ENCODE measurements at places on chromosomes 16 and 17. TPM values are rescaled to one million over a fixed set of nuclear protein-coding genes. Genes with fewer than 3 reads are reported as not detected.
A peak's percentile ranks its signal among the peaks of the same experiment; 100 is the strongest.

GRCh38 chr17:45958994-45959665, 39.9 kb upstream of the STH start:
- no peak for DNase-seq

- no peak for DNase-seq
These were observed 687 bp upstream of the NARF start for GRCh38 chr17:82457929-82458178.

DNA sequence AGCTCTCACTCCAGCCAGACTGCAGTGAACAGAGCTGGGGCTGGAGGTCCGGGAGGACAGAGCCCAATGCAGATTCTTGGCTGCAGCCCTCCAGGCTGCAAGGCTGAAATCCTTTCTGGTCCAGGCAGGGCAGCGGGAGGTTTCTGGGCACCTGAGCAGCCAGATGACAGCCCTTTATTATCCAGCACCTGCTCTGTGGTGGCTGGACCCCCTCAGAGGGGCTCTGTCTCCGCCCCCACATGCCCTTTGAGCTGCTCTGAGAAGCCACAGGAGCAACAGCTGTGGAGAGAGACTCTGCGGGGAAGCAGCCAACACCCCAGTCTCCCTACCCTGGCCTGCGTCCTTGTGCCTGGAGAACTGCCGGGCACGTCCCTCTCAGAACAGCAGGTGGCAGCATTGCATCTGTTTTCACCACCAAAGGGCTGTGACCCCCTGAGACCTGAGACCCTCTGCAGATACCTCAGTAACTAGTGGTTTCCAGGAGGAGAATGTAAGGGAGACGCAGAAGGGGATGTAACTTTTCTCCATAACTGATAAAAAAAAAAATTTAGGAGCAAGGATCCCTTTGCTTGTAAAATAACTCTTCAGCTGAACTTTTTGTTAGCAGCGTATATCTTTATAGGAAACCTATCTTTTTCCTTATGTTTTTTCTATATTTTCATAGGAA, 3.7 kb upstream of the CNP start:
- DNase-seq: peak; percentile 91

Gene RPA1
- total RNA-seq: 205 TPM

Gene OTOP3
- not detected for total RNA-seq

Gene CSH1
- total RNA-seq: not detected

DNA sequence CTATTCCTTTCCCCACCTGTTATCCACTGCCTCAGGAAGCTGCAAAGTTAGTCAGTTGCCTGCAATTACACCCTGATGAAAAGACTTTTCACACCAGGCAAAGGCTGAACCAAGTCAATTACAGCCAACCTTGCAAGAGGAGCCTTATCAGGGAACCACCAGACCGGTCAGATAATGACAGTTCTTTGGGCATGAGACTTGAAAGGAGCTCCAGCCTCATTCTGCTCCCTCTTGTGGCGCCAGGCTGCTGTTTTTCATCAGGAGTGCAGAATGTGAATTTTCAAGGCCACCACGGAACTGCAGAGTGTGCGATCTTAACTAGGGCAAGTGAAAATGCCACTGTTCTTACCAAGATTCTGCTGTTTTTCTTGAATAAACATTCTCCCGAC, 22.5 kb downstream of the DNAI2 start:
- peak; percentile 60 for DNase-seq

GRCh38 chr17:29124925-29125273, 55.3 kb downstream of the MYO18A start:
- no peak for DNase-seq

DNA sequence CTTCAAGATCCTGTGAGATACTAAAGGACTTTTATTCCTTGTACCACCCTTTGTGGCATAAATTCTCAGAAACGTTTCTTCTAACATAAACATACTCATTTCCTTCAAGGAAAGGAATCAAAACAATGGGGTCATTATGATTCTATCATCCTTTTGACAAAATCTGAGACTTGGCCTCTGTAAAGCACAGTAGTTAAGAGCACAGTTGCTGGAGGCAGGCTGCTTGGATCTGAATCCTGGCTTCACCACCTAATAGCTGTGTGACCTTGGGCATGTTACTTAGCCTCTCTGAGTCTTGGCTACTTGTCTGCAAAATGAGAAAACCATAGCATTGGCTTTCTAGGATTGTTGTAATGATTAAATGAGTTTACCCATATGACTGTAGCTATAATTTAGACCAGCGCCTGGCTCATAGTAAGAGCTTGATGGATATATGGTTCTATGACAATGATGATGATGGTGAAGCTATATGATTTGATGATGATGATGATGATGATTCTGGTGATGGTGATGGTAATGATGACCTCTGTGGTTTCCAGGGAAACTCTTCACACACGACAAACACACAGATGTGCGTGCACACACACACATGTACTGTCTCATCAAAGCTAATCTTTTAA, 6.1 kb upstream of the KRT31 start:
- no peak for DNase-seq

DNA sequence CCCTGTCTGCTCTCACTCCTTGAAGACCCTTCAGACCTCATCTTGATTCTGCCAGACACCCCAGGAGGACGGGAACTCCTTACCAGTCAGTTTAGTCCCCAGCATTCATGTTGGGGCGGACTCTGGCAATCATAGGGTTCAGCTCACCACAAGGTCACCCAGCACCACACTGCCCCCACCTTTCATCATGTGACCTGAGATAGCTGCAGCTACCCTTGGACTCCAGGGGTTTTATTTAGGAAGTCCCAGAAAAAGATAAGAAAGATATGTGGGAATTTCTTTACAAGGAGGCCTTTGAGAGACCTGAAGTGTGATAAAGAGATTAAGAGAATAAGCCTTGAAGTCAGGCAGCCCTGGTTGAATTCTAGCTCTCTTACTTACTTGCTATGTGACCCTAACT, 59.8 kb upstream of the NLK start:
- no peak for DNase-seq

- DNase-seq: no peak
These were observed 19.4 kb downstream of the ERN1 start for GRCh38 chr17:64110379-64111152.

Gene KCNJ16
- total RNA-seq: 0.12 TPM

Gene SPECC1
- 71.0 TPM for total RNA-seq

DNA sequence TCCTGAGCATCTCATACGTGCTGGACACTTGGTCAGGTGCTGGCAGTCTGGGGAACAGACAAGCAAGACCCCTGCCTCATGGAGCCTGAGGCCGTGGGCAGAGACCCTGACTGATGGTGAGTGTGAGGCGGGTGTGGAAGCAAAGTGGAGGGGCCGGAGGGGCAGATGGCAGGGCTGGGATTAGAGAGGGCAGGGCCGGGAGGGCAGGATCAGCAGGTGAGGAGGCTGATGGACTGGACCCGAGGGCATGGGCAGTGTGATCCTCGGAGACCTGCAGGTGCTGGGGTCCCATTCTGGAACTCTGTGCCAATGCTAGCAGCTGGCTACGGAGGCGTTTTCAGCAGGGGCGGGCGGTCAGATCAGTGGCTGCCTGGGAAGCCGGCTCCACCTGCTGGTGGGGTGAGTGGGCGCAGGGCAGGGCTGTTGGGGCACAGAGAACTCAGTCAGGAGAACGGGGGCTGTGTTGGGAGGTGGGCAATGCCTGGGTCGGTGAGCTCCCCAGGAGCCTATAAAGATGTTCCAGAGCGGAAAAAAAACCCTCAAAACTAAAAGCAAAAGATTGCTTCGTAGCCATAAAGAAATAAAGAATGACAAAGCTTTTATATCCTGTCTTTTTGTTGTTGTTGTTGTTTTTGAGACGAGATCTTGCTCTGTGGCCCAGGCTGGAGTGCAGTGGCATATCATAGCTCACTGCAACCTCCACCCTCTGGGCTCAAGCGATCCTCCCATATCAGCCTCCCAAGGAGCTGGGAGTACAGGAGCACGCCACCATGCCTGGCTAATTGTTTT, 8.9 kb upstream of the C16orf74 start:
- no peak for DNase-seq

Gene SNN
- total RNA-seq: 89.4 TPM

DNA sequence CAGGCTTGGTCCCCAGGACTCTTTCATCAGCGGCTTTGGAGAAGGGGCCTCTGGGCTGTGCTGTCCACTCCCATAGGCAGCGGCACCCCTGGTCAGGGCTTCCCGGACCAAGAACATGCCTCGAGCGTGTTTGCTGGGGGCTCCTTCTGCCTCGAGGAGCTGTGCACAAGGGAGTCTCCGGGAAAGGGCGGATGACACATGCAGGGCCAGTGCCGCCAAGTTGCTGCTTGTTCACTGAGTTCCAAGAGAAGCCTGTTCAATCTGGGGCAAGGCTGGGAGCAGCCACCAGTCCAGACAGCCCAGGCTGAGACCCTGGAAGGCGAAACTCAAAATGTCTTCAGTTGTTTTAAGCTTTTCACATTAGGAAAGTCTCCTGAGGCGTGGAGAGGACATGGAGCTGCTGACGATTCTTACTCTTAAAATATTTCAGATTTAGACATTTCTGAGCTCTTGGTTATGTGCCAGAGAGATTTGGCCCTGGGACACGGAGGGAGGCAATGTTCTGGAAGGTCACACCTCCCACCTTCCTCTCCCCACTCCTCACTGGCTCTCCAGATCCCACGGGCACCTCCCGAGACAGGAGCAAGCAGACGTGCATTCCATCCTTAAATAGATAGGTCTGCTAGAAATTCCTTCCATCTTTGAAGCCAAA, 84.5 kb upstream of the ZNF469 start:
- no peak for DNase-seq

DNA sequence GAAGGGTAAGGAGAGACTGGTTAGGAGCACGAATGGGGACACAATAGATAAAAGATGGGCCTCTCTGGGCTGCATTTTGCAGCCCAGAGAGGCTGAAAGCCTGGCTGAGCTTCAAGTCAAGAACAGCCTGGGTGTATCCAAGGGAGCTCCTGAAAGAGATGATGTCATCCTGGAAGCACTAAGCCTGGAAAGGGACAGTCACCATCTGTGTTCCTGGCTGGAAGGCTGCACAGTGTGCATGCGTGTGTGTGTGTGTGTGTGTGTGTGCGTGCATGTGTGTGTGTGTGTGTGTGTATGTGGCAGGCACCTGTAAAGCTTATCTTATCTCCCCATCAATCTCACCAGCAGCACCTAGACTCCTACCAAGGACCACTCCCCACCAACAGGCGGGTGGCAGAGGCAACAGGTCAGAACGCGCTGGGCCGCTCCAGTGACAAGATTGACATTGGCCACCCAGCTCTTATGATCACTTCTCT, 44.1 kb downstream of the COG7 start:
- no peak for DNase-seq

GRCh38 chr16:68529608-68529930, 9.5 kb upstream of the ZFP90 start:
- DNase-seq: no peak

All from neural crest cell (in vitro differentiated cells).